ENCODE measurements at places on chromosomes 12 and 14.

DNA sequence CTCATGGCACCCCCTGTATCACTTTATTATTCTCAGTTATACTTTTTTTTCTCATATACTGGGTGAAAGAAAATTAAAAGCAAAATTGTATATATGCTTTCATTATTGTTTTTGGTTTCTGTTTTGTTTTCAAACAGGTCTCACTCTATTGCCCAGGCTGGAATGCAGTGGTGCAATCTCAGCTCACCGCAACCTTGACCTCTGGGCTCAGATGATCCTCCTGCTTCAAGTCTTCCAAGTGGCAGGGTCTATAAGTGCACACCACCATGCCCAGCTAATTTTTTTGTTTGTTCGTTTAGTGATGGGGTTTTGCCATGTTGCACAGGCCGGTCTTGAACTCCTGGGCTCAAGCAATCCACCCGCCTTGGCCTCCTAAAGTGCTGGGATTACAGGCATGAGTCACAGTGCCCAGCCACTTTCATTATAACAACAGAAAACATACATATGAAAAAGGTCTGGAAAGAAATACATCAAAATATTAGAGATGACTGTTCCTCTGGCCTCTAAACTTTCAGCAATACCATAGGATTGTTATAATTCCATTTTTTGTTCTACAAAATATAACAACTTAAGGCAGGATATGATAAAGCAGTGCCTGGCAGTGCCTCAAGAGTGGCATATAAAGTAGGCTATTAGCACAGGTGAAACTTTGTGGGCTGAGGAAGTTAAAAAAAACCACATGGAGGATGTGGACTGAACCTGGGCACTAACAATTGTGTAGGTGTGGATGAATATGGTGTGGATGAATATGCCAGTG lies 5.8 kb upstream of the NTN4 start:
- no peak for DNase-seq

GRCh38 chr14:34147461-34147860 lies 196.6 kb upstream of the EGLN3 start:
- DNase-seq: no peak

GRCh38 chr14:89037065-89037464 lies 212.6 kb downstream of the TTC8 start:
- DNase-seq: no peak

DNA sequence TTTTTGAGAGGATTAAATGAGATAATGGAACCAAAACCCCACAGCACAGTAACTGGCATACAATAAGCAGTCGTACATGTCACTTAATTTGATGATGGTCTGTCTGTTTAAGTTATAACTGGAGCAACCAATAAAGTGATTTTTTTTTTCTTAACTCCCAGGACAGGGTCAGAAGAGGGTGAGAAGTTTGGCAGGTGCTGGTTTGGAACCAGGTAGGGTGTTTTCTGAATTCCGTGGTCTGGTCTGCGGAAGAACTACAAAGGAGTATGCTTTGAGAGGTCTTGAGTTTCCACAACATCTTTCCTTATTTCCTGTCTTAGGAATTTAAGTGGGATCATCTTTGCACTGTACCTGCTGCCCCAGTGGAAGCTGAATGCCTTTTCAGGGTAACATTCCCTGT lies 111.7 kb downstream of the SLC8A3 start:
- no peak for DNase-seq

DNA sequence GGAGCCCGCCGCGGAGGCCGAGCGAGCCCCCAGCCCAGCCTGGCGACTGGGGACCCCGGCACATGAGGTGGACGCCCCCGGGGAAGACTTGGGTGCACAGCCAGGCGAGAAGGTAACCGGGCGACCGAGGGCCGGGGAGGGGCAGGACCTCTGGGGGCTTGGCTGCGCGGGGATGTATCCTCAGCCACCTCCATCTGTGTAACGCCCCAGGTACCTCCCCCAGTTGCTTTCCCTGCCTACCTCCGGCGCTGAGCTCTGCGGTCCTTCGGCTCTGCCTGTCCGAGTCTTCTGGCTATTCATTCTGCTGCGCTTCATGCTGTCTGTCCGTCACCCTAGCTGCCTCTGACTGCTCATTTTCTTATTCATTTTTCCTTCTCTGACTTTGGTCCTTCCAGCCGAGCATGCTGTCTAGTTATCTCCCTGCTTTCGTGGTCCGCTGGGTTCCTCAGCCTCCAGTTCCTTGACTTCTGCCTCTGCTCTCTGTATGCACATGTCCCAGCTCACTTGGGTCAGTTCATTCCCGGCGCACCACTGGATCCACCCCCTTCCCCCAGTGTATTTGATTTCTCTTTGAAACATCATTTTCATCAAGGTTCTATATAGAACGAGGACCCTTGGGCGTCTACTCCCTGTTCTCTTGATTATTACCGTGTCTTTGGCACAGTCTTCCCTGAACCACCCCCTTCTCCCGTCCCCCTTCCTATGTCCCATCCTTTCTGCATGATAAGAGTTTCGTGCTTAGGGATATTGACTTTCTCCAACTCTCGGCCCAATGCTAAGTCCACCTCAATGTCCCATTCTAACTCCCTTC lies 612 bp downstream of the PHC1 start:
- DNase-seq: no peak

- DNase-seq: no peak
These were observed 2.3 kb downstream of the HMGA2 start for GRCh38 chr12:65826353-65827171.

- DNase-seq: no peak
These were observed 38.1 kb downstream of the GCH1 start for GRCh38 chr14:54864526-54864925.

DNA sequence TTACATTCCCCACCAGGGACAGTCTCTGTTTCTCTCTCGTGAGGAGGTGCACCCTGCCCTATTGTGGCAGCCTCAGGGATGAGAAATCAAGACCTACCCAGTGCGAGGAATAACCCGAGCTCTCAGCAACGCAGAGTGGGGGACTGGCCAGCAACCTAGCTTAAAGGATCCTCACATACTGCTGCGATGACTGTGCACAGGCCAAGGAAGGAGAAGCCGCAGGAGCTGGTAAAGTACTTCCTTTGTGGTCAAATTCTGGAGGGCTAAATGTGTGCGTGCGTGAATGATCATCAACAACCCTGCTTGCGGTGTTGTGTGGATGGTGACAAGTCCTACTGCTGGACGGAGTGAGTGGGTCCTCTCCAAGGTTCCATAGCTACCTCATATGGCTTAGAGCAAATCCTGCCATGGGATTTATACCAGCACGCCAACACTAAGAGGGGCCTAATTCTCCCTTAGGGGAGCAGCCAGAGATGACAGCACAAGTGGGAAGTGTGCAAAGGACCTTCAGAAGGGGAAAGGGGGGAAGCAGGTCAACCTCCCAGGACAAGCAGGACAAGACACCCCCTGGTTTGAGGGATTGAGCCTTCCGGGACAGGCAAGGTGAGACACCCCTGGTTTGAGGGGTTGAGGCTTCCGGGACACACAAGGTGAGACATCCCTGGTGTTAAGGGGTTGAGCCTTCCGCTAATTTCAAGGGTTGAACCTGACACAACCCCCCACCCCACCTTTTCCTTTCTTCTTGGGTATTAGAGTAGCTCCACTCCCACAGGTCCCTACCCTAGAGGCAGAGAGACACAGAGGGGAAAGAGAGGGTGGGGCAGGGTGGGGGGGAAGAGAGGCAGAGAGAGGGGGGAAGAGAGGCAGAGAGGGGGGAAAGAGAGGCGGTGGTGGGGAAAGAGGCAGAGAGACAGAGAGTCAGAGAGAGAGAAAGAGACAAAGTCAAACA lies 58.8 kb upstream of the AP4S1 start:
- no peak for DNase-seq

DNA sequence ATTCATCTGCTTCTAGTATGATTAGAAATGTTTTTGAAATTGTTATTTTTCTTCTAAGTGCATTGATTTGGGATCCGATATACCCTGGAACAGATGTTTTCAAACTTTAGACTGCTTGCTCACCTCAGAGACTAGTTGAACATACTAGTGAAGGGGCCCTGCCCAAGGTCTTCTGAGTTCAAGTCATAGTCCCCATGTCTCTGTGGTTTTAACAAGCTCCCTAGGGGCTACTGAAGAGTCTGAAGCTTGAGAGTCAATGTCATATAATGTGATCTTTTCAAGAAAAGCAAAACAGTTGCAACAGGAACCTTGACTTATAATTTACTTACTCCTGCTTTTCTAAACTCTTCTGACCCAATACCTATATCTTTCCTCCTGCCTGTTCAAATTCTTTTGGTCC lies 7.5 kb upstream of the UBE2N start:
- no peak for DNase-seq

- DNase-seq: no peak
These were observed 43.5 kb downstream of the CKAP4 start for GRCh38 chr12:106204312-106204711.

- DNase-seq: no peak
These were observed 22.5 kb downstream of the LRP6 start for GRCh38 chr12:12244341-12244740.

DNA sequence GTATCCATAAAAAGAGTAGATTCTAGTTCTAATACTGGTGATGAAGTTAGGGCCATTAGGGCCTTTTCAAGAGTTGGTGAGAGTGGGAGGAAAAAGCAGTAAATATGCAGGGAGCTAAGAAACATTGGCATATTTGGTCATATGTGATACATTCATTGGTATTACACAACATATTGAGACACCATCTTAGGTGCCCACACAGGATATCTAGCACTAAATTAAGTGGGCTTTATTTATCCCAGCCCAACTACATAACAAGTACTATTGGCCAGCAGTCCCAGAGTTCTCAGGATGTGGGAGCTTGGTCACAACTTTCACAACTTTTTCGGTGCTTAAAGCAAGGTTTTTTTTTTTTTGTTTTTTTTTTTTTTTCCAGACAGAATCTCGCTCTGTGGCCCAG lies 2.0 kb upstream of the ING4 start:
- DNase-seq: no peak

DNA sequence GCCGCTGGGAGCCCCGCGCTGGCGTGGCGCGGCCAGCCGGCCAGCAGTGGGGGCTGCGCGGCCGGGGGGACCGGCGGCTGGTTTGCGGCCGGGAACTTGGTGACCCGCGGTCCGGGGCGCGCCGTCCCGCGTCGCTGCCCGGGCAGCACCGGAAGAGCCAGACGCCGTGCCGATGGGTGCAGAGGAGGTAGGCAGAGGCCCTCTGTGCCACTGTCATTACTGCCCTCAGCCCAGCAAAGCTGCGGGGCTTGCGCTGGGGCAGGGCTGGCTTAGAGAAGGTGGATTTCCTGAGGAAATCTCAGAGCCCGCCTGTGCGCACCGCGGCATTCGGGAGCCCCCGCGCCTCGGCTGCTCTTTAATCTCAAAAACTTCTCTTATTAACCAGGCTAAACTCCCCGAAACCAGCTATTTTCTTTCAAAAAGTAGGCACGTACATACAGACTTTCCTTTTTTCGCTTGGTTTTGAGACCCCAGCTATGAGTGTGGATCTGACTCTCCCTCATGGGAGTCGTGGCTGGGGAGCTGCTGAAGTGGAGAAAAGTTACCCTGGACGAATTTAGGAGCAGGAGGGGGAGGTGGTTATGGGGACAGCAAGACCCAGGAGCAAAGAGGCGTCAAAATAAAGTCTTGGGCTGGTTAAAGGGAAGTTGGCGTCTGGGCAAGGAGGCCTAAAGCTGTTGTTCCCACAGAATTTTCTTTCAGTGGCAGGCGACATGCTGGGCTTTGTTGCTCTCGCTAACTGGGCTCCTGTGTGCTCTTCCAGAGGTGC lies 802 bp downstream of the SUSD6 start:
- no peak for DNase-seq

DNA sequence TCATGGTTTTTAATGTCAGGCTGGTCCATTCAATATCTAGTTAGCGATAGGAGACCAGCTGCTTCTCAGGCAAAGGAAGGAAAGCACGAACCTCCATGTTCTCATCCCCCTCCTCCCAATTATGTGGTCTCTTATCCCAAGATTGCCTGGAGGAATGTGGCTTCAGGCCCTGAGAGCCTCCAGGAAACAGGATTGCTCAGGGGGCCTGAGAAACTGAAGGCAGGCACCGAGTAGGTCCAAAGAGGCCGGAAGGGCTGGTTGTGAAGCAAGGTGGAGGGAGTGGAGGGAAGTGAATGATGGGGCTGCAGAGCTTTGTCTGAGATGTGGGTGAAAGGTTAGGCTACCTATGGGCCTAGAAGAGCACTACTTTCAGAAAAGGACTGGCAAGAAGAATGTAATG lies 188.2 kb upstream of the DDHD1 start:
- DNase-seq: no peak

GRCh38 chr14:105537580-105538474 lies 11.4 kb downstream of the TMEM121 start:
- no peak for DNase-seq

DNA sequence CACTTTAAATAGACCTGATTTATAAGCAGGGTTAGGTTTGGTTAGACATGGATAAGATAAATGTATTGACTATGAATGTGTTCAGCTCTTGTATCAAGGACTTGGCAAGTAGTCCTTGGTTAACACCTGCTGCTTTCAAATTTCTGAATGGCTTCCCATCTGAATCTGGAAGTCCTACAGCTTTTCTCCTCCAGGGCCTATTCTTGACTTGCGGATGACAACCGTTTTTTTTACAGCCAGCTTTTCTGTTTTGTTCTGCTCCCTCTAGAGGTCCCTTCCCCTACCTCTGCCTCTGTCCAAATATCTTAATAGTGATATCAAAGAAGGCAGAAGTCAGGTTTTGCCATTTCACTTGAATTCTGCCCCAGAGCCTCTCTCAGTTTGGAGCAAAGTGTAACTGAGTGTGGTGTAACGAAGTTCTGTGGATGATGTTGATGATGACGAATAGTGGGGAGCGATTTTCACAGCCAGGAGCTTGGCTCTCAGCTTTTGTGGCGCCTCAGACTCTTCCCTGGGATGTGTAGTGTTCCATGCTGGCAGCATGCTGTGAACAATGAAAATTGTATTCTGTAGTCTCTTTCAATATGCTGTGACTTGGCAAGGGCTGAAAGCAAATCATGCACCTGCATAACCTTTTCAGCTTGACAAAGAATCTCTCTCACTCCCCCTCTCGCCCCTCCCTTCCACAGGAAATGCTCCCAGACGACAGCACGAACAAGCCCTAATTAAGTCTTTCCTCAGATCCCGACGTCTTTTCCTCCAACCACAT lies 5.0 kb upstream of the SLC4A8 start:
- no peak for DNase-seq

GRCh38 chr12:92444763-92445162 lies 258.0 kb upstream of the PLEKHG7 start:
- no peak for DNase-seq

GRCh38 chr14:96273629-96274028 lies 17.6 kb downstream of the BDKRB1 start:
- DNase-seq: no peak

GRCh38 chr12:54384591-54385041 lies at the start of gene ZNF385A:
TSS of gene ZNF385A (minus strand) at chr12:54384733. CDS start at chr12:54384514, 219 bp downstream.
- no peak for DNase-seq

DNA sequence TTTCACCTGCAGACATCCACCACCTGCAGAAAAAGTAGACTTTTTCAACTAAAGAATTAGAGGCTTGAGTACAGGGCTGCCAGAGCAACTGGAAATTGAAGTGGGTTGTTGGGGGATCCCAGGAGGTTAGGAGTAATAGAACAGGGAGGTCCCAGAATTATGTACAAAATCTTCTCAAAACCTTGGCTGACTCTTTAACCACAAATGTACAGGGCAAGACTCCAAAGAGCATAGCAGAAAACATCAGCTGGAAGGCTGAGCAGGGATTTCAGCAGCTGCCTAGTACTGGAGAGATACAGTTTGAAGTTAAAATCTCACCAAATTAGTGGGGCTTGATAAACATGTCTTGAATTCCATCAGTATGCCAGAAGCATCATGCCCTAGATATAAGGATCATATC lies 191.6 kb downstream of the CRADD start:
- no peak for DNase-seq

- no peak for DNase-seq
These were observed 57.3 kb upstream of the TMEM132D start for GRCh38 chr12:129961091-129961490.

Measured in AG09319 (cell line).